Amniotic epithelial cell (primary cell): ENCODE measurements at places on chromosomes 12 and 14.
A peak's percentile ranks its signal among the peaks of the same experiment; 100 is the strongest.

DNA sequence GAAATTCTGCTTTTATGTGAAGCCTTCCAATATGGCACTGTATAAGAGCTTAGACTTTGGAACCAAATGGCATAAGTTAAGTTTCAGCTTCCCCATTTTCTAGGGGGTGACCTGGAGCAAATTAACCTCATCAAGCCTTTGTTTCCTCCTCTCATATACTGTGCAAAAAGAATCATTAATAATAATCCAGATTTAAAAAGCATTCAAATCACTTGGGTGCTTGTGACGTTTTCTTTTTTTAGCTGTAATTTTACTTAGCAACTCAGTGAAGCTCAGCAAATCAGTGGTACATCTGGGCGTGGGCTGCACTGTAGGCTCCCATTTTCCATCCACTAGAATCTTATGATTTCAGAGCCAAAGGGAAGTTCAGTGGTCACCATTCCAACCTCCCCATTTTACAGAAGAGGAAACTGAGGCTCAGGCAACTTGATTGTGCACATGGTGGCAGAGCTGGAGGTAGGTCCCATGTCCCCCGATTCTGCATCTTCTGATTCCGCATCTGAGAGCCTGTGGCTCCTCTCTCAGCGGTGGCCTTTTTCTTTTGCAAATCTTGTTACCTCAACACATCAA, 131.2 kb downstream of the SNAPC1 start:
- no peak for DNase-seq

GRCh38 chr12:29783773-29784666, at the start of gene TMTC1:
Gene TMTC1, minus strand, starts transcription at chr12:29783942. Its CDS starts 191 bp downstream, at chr12:29783751.
- peak; percentile 56 for DNase-seq

DNA sequence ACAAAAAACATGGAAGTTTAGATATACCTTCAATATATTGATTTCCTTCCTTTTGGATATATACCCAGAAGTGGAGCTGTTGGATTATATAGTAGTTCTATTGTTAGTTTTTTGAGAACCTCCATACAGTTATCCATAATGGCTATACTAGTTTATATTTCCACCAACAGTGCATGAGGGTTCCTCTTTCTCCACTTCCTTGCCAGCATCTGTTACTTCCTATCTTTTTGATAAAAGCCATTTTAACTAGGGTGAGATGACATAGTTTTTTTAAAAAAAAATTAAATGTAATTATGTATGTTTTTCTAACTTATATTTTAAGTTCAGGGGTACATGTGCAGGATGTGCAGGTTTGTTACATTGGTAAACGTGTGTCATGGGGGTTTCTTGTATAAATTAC, 10.0 kb upstream of the SLC38A4 start:
- no peak for DNase-seq

DNA sequence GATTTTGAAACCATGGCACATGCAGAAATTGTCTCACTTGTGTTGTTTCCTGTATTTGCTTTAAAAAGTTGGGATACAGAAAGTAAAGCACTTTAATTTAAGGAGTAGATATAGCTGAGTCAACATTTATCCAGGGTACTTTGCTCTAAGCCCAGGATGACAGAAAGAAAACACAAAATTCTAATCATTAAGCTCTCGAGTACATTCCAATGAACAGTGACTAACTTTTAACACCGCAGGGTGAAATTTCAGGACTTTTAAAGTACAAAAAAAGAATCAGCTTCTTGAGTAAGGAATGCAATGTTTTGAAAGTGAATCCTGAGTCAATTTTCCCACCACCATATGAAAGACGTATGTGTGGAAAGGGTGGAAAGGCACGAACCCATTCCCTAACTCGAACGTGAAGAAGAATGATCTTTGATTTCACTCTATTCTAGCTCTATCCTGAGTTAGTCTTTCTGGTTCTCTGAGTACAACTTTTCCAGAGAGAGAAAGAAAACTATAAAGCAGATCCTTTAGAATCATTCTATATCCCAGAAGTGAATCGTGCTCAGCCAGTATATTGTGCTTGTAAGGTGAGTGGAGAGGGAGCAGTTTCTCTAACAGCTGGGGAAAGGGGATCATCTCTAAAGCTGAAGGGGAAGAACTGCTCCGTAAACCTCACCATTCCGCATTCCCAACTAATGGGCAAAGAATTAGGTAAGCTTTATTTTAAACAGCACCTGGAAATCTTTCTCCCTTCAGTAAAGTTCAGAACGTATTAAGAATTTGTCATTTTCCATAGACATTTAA, 779.0 kb upstream of the FLRT2 start:
- peak; percentile 88 for DNase-seq

DNA sequence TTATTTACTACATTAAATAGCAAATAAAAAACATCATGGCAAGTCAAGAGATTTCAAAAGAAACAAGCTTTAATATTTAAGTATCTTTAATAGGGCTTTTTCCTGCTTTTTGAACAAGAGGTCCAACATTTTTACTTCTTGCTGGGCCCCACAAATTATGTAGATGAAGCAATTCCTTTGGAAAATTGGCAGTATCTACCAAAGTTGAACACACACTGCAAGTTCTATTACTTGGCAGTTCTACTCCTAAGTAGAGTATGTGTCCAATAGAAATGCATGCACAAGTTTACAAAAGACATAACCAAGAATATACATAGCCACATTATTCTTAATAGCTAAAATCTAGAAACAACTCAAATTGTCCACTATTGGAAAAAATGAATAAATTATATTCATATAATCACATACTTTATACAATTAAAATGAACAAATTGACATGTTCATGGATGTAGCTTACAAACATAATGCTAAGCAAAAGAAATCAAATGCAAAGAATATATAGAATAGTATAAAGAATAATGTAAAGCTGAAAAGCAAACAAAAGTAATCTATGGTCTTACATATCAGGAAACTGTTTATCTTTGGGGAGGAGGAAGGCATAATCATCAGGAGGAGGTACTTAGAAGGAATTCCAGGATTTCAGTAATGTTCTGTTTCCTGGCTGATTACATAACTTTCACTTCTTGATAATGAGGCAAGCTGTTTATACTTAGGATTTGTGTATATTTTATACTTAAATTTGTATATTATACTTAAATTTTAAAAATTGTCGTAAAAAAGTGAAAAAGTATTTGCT, 6.5 kb upstream of the TMBIM4 start:
- DNase-seq, result peak; percentile 80
